ENCODE measurements at places on chromosomes 12 and 14. TPM values are rescaled to one million over a fixed set of nuclear protein-coding genes. Genes with fewer than 3 reads are reported as not detected.
A peak's percentile ranks its signal among the peaks of the same experiment; 100 is the strongest.

The LMNTD1 gene
- total RNA-seq = not detected

DNA sequence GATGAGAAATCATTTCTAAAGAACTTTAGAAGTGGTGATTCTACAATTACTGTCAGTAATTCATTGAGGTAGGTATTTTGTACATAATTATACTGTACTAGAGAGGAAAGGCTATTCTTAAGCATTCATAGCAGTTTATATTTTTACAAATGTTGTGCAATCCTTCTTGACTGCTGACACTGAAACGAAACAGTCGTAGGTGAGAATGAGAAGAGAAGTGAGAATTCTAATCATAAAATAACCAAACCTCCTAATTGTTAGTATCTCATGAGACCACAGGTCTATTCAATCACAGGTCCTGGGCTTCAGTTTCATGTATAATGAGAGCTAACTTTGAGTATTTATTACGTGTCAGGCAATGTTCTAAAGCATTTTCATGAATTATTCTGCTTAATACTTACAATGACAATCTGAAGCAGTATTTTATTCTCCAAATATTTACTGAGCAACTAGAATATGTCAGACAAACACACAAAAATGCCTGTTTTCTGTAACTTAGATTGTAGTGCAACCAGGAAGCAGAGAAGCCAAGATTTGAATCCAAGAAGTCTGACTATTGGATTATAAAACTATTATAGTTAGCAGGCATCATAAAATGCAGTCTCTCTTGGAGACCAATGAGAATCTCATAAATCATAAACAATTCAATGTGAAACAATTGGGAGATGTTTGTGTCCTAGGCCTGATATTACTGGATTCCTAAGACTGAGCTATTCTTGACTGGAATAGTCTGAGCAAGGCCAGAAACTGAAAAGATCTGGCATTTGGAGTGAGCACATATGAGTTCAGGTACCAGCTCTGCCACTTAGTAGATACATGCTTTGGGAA lies 24.3 kb downstream of the RERG start:
- no peaks in the 10 kb centered on the region for H3K27me3 ChIP-seq
- no peaks in the 10 kb centered on the region for H3K36me3 ChIP-seq
- no peak overlapping the region for H3K4me3 ChIP-seq

DNA sequence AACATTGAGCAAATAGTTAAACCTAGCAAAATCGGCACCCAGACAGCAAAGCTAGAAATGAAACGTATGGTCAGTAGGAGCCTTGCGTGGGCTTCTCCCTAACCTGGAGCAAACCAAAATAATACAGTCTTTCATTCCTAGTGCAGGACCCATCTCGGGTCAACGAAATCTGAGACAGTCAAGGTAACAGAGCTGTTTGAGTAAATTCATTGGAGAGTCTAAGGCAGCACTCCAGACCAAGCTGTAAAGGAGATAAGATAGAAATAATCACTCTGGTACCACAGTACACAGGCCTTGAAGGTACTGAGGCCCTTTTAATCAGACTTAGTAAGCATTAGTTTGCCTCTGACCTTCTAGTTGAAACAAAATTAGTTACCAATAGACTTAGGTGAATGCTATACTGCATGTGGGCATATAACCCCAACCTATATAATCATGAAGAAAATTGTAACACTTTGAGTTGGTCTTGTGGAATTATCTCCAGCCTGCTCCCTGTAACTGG lies 54.4 kb upstream of the BICD1 start:
- H3K27me3 ChIP-seq = no peaks in the 10 kb centered on the region
- H3K4me1 ChIP-seq = peaks cover 19% of the 10 kb centered on the region
- H3K36me3 ChIP-seq = no peaks in the 10 kb centered on the region
- DNase-seq = no peak
- H3K4me3 ChIP-seq = no peak overlapping the region
- H3K27ac ChIP-seq = no peak overlapping the region

- no peak for DNase-seq
- peak overlapping the region; percentile 13 for H3K27ac ChIP-seq
- H3K27me3 ChIP-seq = no peaks in the 10 kb centered on the region
- no peaks in the 10 kb centered on the region for H3K36me3 ChIP-seq
- no peak overlapping the region for H3K4me3 ChIP-seq
- peaks cover 39% of the 10 kb centered on the region for H3K4me1 ChIP-seq
These were observed 73.3 kb downstream of the NCOR2 start for GRCh38 chr12:124493809-124494750.

DNA sequence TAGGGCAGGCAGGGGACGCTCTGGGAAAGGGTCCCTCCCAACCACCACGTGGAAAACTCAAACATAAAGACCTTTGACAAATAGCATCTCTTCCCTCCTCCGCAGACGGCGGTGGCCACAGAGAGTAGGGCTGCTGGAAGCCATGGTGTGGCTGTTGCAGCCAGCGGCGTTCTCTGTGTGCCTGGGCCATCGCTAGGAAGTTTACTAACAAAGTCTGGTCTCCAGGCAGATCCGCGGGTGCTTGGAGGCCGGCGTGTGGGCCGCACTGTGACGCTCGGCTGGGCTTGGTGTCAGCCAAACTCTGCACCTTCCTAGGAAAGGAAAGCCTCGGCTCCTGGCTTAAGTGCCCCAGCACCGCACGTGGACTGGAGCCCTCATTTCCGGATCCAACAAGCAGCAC lies 65.6 kb downstream of the CCDC88C start:
- no peak overlapping the region for H3K4me3 ChIP-seq
- no peak for DNase-seq
- H3K27me3 ChIP-seq = no peaks in the 10 kb centered on the region
- no peaks in the 10 kb centered on the region for H3K36me3 ChIP-seq

DNA sequence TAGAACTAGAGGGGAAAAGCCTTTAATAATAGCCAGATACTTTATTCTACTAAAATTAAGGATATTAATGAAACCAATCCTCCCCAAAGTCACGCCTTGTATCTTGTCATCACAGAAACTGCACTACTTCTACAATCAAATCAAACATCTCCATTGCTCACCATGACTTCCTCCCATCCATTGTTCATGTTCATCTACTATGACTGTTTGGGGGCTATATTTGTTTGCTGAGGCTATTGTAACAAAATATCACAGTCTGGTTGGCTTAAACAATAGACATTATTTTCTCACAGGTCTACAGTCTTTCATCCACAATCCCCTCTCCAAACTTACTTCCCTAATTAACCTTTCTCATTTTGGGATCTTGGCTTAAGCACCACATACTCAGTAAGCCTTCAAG lies 193.6 kb upstream of the FSCB start:
- H3K27me3 ChIP-seq = peaks cover 4% of the 10 kb centered on the region
- H3K4me1 ChIP-seq = no peaks in the 10 kb centered on the region
- H3K4me3 ChIP-seq = no peak overlapping the region
- no peaks in the 10 kb centered on the region for H3K36me3 ChIP-seq
